ENCODE measurements at places on chromosomes 16 and 17.

DNA sequence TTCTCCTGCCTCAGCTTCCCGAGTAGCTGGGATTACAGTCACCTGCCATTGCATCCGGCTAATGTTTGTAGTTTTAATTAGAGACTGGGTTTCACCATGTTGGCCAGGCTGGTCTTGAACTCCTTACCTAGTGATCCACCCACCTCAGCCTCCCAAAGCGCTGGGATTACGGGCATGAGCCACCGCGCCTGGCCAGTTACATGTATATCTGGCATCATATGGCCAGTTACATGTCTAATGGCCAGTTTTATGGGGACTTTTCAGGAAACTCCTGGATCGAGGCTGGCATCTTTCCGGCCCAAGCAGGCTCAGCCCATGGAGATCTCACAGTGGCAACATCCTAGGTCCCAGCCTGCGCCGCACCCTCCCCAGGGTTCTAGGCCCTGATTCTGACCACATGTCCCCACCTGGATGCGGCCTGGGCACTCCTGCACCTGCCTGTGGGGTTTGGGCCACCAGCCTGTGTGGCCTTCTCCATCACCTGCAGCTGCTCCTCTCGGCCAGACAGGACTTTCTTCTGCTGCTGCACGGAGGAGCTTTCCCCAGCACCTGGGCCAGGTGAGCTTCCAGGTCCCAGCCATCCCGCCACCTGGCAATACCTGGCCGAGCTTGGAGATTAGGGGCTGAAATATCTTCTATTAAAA, 1.3 kb upstream of the CIAO3 start:
- no peak for DNase-seq

DNA sequence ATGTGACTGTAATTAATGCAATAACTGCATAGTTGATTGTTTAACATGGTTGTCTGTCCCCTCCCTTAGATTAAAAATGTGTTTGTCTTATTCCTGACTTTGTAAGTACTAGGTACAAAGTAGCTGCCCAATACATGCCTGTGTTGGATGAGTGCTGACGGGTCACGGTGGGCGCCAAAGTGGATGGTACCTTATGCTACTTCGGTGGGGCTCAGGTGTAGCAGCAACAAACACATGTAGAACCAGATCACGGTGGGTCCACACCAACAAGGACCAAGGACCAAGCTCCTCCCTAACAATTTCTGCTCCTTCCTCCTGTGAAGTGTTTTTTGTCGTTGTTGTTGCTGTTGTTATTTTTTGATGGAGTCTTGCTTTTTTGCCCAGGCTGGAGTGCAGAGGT, 46.4 kb upstream of the ZFHX3 start:
- no peak for DNase-seq

- DNase-seq: no peak
Observed at GRCh38 chr16:56211435-56211981, 20.2 kb downstream of the GNAO1 start.

DNA sequence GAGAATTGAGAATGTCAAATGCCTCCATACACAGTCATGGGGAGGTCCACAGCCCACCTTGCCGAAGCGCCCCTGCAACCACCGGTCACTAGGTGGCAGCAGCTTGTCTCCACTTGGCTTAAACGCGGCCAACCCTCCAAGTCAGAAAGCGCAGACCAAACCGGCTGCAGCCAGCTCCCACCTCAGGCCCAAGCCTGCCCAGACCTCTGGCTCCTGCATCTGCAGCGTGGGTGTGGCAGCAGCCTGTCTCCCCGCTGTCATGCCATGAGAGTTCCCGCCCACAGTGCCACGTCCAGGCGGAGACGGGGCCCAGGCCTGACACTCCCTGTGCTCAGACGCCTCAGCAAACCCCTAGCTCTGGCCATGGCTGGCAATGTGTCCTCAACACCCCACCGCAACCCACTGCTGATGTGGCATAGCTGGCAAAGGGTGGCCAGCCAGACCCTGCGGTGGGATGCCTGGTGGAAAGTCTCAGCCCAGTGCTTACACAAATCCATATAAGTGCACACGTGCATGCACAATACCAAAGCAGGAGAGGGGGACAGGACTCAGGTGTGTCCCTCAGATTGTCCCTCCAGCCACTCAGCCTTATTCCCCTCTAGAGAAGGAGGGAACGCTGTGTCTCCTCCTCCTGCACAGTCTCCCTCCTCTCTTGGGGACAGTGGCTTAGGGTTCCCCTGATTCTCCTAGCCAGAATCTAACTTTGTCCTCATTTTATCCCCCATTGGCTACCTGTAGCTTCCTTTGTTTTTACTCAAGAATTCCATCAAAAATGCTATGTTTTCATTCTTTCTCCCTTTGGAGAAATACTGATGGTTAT, 10.9 kb downstream of the COPZ2 start:
- DNase-seq: peak; percentile 89

GRCh38 chr16:82598771-82599170, 28.0 kb upstream of the CDH13 start:
- DNase-seq: no peak

DNA sequence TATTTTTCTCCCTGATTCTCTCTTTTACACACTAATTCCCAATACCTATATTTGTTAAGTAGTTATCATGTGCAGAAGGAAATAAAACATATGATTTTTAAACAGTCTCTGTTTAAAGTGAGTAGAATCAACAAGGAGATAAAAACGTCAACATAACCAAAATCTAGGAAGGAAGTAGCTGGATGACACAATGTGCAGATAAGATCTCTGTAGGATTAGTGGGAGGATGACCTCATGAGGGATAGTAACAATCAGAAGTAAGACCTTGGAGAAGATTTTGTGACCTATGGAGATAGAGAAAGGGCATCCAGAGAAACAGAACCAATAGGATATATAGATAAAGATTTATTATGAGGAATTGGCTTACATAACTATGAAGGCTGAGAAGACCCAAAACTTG, 262.6 kb upstream of the CDH11 start:
- DNase-seq: no peak

Measured in DMS79 treated with DMSO at 0.1 percent for 48 hours (cell line).